ENCODE measurements at places on chromosomes 2 and 18. TPM values are rescaled to one million over a fixed set of nuclear protein-coding genes. Genes with fewer than 3 reads are reported as not detected.

Gene OSBPL6
- total RNA-seq, result 0.39 TPM

Gene RAMP1
- total RNA-seq, result 21.8 TPM

Gene DPYSL5
- total RNA-seq, result not detected

Gene RUFY4
- 0.42 TPM for total RNA-seq

Gene KCNJ13
- not detected for total RNA-seq

Gene ALLC
- not detected for total RNA-seq

Gene TMEM198
- 2.6 TPM for total RNA-seq

Gene PRKD3
- total RNA-seq, result 35.1 TPM

Gene CNPPD1
- total RNA-seq, result 82.8 TPM
